Fibroblast of skin of left quadriceps (primary cell): ENCODE measurements at places on chromosomes 11 and 22.

- no peak for DNase-seq
These were observed 32.0 kb upstream of the SERPIND1 start for GRCh38 chr22:20741634-20742581.

DNA sequence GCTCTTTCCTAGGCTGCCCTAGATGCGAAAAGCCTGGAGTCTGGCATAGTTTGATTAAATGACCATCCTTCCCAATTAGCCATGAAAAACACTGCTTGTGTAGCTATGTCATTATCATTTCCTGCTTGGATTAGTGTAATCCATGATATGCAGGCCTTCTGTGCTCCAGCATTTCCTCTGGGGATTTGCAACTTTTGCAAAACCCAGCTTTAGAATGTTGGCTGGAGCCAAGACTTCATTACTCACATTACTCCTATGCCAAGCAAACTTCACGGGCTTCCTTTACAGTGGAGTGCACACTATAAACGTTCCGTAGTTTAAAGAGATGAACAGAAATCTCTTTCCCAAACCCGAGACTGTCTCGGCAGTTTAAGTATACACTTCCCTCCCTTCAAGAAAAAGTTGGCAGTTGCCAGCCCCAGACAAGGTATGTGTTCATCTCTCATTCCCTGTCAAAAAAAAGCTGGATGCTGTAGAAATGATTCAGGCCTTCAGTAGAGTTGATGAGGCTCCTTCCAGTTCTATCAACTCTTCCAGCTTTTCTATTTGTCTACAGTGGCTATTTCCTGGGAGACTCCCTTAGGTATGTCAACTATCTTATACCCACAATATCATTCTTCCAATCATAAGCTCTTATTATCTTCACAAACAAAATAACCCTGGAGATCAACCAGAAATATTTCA lies 180.0 kb downstream of the MAML2 start:
- peak; percentile 96 for DNase-seq

- no peak for DNase-seq
These were observed 2.6 kb downstream of the ARHGAP8 start for GRCh38 chr22:44754998-44755397.

DNA sequence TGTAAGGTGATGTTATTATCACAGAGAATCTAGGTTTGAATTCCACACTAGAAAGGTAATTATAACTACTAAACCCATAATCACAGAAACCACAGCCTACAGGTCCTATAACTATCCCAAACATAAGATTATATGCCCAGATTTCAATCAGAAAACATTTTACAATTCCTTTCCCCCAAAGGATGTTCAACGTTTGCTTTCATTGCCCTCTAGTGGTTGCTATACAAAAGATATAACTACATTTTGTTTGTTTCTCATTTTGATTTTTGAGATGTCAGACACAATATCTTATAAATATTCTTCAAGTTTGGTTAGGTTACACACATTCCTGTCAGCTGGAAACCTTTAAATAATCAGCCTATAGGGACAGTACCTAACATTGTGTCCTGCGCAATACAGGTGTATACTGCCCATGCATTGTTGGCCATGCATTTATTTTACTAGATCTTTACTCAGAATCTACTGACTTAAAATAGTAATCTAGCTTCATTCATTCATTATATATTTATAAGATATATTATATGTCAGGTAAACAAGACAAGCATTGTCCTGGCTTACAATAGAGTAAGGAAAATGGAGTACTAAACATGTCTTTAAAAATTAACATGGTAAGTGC lies 530.5 kb upstream of the CCDC90B start:
- DNase-seq: no peak

GRCh38 chr11:33110083-33110482 lies 51.2 kb downstream of the CSTF3 start:
- no peak for DNase-seq

- no peak for DNase-seq
These were observed 48.8 kb downstream of the CLTCL1 start for GRCh38 chr22:19242699-19243098.

DNA sequence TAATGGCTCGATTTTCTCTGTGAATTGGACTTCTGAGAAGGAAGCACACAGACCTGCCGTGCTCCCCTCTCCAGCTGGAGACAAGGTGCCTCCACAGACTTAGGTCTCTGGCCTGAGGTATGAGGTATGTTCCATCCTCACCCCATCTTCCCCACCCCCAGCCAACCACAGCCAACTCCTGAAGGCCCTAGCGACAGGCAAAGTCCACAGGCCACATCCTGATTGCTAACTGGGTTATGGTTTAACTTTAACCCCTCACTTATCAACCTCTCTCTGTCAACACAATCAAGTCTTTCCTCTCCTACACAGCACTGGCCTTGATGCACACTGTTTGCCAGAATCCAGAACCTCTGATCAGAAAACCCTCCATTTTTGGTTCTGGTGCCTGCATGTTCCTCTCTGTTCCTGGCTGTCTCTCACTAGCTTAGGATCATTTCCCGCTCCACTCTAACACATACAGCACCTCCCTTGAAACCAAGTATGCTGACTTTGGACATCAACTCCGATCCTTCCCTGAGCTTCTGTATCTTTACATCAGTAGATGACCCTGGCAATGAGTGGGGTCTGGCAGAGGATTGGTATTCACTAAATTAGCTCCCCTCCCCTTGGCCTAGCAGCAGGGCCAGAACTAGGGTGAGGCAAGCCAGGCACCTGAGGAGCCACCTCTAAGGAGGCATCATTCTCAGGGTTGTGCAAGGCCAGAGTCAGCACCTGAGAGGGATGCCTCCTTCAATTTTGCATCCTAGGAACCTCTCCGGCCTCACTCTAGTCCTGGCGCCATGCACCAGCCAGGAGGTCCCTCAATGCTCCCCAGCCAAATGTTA lies 22.0 kb downstream of the JAML start:
- DNase-seq: no peak

- no peak for DNase-seq
These were observed 72.0 kb downstream of the TP53I11 start for GRCh38 chr11:44878711-44879110.

DNA sequence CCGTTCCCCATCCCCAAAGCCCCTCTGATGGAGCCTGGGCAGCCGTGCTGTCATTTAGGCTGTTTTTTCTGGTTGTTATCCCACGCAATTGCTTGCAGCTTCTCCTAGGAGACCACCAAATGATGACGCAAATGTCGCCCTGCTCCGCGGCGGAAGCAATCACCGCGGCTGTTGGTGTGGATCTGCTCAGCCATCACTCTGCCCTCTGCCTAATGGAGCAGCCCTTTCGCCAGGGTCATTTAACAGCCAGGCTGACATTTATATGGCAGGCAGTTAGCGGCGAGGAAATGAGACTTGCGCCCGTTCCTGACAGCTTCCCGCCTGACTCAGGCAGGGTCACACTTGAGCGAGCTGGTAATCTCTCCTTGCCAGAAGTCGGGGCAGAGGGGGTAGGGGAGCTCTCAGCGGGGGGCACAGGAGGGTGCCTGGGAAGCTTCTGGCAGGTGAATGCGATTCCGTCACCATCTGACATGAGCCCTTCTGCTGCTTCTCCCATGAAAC lies 97.9 kb upstream of the RTL6 start:
- no peak for DNase-seq

- peak; percentile 31 for DNase-seq
These were observed 17.9 kb upstream of the ZC3H12C start for GRCh38 chr11:110075105-110075846.

DNA sequence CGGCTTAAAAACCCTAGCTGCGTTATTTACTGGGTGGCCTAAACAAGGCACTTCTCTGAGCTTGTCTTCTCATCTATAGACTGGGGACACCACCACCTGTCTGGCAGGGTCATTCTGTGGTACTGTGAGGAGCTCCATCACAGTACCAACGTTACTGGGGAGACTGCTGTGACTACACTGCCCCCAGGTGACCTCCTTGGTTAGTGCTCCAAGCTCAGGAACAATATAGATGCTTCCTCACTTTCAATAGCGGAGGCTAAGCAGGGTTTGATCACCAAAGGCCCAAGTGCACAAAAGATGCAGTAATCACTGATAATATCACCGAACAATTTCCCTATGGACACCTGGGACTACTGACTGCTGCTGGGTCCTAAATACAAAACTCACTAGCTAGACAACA lies 18.8 kb downstream of the PRPF19 start:
- DNase-seq: no peak

DNA sequence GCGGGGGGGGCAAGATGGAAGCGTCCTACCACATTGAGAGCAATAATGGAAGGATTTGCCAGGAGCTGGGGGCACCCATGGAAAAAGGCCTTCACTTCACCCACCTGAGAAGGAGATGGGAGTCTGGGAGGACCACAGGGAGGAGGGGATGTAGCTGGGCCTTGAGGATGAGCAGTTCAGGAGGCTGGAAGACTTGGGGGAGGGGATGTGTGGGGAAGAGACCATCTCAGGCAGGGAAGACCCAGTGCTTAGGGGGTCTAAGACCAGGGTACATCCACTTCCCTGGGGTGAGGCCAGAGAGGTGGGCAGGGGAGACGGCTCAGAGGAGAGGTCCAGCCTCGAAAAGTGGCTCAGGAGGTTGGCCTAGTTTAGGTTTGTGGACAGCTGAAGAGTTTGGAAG lies 71.3 kb upstream of the TCF20 start:
- DNase-seq: no peak

DNA sequence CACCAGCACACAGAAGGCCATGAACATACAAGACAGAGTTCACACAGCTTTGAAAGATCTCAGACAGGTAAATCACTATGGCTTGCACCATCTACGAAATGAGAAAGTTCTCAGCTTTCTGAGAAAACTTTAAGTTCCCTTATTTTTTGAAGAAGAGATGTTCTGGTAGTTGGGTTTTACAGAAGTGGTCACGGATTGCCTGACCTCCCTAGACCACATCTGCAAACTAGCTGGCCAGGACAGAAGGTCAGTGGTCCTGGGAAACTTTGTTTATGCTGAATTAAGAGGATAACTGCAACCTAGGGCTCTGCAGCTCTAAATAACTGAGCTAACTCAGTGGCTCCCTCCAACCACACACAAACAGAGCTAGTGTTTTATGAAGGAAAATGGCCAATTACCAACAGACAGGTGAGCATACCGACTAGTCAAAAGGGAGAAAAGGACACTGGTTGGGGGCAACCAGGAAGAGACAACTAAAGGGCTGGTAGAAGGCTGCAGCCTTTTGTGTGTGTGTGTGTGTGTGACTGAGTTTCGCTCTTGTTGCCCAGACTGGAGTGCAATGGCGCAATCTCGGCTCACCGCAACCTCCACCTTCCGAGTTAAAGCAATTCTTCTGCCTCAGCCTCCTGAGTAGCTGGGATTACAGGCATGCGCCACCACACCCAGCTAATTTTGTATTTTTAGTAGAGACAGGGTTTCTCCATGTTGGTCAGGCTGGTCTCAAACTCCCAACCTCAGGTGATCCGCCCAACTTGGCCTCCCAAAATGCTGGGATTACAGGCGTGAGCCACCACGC lies 8.5 kb upstream of the SCN2B start:
- no peak for DNase-seq

- no peak for DNase-seq
These were observed 10.5 kb downstream of the SCN4B start for GRCh38 chr11:118142081-118142480.

DNA sequence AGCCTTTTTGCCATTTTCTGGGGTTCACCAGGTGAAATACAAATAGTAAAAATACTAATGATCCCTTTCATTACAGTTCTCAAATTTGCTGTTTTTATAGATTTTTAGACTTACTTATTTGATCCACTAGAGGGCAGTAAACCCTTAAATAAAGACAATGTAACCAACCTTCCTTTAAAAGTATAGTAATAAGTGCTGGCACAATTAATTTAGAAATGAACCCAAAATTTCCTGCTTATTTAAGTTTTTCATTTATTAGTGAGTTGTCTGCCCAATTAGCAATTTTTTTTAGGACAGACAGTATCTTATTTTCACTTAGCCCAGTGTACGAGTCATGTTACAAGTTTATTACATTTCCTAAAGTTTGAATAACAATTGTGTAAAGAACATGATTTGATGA lies 4.7 kb downstream of the DDIAS start:
- DNase-seq: peak; percentile 23

DNA sequence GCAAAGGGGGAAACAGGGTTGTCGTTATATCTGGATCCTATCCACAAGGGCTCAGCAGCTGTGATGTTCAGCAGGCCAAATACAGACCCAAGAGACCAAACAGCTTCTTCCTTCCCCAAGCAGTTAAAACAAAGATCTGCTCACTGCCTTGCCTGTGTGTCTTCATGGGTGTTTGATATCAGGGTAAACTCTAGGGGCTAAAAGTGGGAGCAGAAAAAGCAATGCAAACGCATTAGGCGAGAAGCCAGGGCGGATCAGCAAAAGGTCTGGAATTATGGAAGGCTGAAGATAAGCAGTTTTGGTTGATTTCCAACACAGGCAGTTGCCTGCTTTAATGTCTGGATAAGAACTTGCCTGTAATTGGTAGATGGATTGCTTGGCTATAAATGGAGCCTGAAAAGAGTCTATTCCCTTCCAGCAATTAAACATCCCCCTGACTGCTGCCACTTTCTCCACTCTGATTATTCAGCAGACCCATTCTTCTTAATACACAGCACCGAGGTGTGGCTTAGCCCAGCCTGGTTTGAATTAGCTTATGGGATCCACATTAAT lies 126.3 kb downstream of the COMMD9 start:
- no peak for DNase-seq

- DNase-seq: no peak
These were observed 476.1 kb downstream of the SOX6 start for GRCh38 chr11:15880291-15880690.

GRCh38 chr11:57946628-57947027 lies 77.1 kb upstream of the OR9Q1 start:
- no peak for DNase-seq

GRCh38 chr11:74019860-74020259 lies 11.0 kb upstream of the UCP3 start:
- DNase-seq: no peak

DNA sequence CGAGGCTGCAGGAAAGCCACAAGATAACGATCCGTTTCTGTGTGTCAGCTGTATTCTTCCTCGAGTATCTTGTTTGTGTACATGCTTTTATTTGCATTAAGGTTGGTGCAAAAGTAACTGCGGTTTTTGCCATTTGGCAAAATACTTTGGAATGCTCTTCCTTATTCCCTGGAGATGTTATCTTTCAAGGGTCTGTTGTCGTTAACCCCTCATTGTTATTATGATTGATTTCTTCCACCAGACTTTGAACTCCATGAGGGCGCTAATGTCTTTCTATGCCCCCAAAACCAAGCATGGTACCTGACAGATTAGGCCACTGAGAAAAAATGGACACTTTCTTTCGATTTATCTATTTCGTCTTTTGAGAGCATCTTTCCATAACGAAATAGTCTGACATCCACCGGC lies 563 bp upstream of the PSMA1 start:
- no peak for DNase-seq

- no peak for DNase-seq
These were observed 1454.0 kb downstream of the BRD1 start for GRCh38 chr22:48373626-48374173.

DNA sequence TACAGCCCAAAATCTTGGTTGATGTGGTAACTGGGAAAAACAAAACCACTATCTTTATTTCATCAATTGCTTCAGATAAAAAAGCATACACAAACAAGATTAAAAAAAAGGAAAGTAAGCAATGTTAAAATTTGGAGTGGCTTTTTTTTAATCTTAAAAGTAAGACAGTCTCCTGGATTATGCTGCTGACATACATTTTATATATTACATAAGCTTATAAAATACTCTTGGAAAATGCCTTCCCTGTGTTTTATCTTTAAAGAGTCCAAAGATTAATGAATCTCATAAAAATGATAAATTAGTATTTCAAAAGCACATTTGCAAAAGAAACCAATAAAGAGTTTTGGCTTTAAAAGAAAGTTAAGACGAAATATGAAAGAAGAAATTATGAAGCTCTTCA lies 132.7 kb downstream of the DLG2 start:
- no peak for DNase-seq

- peak; percentile 76 for DNase-seq
These were observed 40.0 kb upstream of the CREB3L1 start for GRCh38 chr11:46237248-46238077.
